ENCODE measurements at places on chromosomes 1 and 21. TPM values are rescaled to one million over a fixed set of nuclear protein-coding genes. Genes with fewer than 3 reads are reported as not detected.

Gene F5
- not detected for total RNA-seq

Gene FCRL4
- total RNA-seq, result not detected

DNA sequence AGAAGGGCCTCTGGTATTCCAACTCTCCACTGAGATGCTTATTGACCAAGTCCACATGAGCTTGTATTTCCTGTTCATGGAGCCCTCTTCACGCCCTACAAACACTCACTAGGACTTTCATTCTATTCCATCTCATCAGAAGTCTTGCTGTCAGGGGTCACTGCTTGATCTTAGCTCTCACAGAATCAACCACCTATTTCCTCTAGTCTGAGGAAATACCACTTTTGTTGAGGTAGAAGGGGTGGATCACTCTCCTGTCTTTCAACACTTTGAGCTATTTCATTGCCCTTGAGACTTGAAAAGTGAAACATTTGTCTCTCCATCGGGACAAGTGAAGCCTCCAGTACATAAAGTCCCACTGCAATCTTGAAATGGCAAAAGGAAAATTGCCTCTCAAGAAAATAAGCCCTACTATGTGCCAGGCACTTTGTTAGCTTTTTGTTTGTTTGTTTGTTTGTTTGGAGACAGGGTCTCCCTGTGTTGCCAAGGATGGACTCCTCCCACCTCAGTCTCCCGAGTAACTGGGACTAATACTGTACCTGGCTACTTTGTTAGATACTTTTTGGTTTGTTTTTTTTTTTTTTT lies 19.8 kb upstream of the FAM110D start:
- DNase-seq, result no peak

GRCh38 chr1:228393268-228393701 lies 13.3 kb downstream of the TRIM11 start:
- DNase-seq, result peak; percentile 81

DNA sequence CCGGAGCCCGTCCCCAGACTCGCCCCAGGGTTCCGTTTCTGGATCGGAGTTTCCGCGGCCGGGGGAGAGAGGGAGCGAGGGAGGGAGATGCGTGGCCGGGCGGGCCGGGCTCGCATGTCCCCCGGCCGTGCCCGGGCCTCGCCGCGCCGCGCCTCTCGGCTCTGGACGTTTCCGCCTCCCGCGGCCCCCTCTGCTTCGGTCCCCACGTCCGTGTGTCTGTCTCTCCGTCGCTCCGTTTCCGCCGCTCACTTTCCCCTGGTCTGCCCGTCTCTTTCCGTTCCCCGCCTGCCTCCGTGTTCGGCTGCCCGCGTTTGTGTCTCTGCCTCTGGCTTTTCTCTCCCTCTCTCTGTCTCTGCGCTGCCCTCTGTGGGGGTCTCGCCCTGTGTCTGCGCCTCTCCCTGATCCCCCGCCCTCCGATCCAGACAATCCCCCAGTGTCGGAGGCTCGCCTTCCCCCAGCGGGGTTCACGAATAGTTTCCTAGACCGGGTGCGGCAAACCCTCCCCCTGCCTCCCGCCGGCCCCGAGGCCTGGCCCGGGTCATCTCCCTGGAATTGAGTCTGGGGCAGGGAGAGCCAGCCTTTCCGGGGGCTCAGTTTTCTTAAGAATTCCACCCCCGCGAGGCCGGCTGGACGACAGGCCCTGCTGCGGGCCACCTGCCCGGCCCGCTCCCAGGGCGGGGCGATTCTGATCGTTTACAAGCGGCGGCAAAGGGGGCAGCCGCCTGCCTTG lies 735 bp downstream of the NBL1 start:
- DNase-seq, result peak; percentile 89

Data from H7 (cell line).